Stimulated activated CD4-positive, alpha-beta T cell treated with anti-CD3 and anti-CD28 coated beads, Interleukin-1b, Interleukin-23, amount 100 ng/mL, for 1 hour (primary cell): ENCODE measurements at places on chromosomes 6 and 20.

GRCh38 chr20:14757728-14758127 lies 420.3 kb upstream of the FLRT3 start:
- no peak for DNase-seq

DNA sequence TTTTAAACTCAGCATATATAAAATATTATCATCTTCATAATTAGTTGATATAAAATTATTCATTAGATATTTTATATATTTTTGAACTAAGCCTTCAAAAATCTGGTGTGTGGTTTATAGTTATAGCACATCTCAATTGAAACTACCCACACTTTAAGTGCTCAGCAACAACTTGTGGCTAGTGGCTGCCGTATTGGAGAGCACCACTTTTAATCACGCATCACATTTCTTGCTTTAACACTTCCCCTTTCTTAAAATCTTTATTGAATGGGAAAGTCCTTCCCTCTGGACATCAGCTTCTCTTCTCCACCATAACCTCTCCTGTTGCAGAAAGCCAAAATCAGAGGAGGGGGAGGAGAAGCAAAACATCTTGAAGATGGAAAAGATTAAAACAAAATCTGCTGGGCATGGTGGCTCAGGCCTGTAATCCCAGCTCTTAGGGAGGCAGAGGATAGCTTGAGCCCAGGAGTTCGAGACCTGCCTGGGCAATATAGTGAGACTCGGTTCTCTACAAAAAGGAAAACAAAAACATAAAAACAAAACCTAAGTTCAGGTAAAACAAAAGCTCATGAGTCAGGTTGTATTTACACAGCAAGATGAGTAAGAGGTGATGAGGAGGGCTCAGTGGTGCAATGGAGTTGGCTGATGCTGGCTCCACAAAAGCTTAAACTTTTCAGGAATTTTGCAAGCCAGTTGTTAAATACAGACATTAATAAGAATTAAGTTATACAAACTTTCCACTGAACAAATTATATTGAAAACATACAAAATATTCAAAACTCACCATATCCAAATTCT lies 237.0 kb upstream of the SUPT3H start:
- no peak for DNase-seq

- no peak for DNase-seq
Measured at GRCh38 chr6:127342296-127342945, 988 bp downstream of the ECHDC1 start.

DNA sequence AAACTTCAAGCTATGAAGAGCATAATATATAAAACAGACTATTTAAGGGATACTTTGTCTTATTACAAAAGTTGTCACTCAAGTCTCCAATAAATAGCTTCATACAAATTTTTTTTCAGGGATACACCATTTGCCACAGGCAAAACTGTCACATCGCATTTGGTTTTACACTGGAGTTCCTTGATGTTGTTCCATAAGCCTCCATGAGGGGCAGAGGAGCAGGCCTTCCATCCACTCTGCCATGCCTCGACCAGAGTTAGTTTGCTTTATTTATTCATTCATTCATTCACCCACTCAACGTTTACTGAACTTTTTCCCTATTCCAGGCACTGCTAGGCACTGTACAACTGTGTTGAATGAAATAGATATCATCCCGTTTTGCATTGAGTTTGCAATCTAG lies 246.6 kb downstream of the PHF3 start:
- no peak for DNase-seq

GRCh38 chr6:80163754-80164187 lies 57.3 kb downstream of the BCKDHB start:
- no peak for DNase-seq

DNA sequence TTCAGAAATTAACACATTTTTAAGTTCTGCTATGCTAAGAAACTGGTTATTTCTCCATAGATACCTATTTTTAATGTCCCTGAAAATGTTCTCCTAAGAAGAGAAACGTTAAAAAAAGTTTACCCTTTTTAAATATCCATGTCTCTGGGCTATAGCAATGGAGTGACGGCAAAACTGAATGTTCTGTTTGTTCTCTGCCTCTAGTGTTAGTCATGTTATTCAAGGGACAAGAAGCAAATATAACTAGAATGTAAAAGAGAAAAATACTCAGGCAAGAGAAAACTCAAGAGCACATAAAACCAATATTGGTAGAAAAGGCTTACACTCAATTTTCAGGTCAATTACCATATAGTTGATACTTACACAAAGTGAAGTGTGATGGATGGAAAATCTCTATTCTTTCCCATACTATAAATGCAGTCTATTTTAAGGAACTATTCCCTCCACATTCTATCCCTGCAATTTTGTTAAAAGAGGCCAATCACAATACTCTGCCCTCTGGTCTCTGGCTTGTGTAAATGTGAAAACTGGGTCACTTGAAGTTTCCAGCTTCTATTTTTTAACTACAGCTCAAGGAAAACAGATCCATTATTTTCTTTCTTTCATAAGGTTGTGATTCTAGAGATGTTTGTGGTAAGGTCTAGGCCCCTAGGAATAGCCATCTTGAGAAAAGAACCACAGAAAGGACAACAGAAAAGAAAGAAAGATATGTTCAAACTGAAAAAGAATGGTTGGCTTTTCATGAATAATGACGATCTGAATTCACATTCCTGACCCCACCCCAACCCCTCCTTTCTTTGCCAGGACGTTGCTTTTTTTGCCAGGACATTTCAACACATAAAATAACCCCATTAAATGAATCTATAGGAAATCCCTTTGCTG lies 200.3 kb upstream of the FAM83B start:
- DNase-seq = no peak

DNA sequence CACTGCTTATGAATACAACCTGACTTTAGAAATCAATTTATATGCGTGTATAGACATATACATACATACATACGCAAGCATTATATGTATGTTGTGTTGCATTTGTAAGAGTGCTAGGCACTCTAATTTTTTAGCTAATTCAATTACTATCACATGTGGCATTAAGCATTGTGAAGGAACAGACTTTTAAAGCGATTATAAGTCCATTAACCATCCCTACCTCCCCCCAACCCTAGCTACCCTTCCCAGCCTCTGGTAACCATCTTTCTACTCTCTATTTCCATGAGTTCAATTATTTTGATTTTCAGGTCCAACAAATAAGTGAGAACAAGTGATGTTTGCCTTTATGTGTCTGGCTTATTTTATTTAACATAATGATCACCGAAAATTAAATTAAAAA lies 453.8 kb downstream of the DOK5 start:
- no peak for DNase-seq

- no peak for DNase-seq
Measured at GRCh38 chr6:105600336-105601260, 197.7 kb upstream of the PREP start.

GRCh38 chr6:21469213-21469612 lies 124.3 kb upstream of the SOX4 start:
- no peak for DNase-seq

DNA sequence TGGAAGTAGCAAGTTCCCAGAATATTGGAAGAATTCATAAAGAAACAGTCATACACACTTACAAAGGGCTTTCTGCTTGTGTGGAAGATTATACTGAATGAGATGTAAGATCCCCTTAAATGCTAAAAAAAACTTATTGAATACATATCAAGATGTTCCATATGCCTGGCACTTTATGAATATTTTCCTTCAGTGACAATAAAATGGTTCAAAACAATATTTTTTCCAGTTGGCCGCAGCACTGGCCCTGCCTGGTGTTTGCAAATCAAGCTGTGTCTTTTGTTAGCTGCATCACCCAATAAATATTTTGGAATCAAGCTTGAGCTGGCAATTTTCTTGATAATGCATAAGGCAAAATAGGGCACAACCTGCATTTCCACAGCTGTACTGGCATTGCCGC lies 51.2 kb downstream of the CFAP61 start:
- DNase-seq = no peak

DNA sequence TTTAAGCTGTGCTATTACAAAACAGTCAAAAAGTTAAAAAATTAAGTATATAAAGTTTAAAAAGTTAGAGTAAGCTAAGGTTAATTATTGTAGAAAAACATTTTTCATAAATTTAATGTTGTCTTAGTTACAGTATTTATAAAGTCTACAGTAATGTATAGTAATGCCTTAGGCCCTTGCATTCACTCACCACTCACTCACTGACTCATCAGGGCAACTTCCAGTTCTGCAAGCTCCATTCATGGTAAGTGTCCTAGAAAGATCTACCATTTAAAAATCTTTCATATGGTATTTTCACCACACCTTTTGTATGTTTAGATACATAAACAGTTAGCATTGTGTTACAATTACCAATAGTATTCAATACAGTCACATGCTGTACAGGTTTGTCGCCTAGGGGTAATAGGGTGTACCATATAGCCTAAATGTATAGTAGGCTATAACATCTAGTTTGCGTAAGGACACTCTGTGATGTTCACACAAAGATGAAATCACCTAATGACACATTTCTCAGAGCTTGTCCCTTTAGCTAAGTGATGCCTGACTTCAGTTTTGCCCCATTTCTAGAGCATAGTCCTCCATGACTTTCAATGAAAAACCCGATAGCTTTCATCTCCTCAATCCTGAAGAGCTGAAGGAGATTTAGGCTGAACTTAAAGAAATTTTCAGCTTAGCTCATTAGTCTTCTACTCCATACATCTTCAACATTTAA lies 14.9 kb upstream of the HLA-DRA start:
- DNase-seq = no peak

DNA sequence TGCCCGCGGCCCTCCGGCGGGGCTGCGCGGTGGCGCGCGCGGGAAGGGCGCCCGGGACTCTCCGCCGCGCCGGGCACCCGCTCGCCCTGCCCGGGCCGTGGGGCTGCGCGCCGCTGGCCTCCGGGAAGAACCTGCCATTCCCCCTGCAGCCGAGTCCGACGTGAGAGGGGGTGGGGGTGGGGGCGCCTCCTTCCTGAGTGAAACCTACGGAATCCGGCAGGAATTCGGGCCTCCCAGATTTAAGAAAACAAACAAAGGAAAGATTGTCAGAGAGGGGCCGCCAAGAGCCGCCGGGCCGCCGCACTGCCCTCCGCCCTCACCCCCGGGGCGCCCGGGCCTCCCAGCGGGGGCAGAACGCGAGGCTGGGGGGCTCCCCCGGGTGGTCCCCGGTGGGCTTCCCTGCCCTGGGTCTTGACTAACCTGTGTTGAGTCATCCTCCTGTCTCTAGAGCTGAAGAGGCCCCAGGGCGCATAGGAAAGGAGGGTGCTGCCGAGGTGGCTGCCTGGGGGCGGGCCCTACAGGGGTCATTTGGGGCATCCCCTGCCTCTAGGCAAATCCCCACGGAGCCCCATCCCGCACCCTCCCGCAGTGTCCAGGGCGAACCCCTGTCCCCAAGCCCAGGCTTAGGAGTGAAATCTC lies 42.2 kb upstream of the FOXP4 start:
- DNase-seq = no peak

DNA sequence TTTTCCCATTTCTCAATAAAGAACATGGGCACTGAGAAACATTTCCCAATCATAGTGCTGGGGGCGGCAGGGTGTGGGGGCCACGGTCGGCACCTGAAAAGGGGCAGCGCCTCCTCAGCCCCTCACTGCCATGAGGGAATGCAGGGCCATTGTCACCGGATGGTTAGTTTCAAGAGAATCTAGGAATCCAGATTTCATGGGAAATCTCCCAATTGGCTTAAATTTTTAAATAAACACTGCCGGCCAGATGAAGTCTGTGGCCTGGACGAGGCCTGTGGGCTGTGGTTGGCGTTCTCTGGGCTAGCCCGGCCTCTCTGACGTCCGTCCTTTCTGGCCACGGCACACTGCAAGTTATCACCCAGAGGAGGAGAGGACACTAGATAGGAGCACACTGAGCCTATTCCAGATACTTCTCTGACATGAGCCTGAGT lies 25.6 kb downstream of the MANBAL start:
- no peak for DNase-seq

DNA sequence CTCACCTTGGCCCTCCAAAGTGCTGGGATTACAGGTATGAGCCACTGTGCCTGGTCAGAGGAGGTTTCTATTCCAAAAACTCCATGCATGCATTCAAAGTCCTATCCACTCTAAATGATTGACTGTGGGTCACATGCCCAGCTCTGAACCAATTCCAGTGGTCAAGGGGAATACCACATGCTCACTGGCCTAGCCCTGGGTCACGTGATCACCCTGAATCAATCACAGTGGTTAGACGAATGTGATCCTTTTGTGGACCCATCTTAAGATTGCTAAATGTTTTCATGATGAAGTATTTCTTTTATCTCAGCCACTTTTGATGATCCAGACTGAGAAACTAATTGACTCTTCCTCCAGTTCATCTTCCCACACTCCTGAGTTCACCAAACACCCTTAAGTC lies 475.8 kb downstream of the PREX1 start:
- DNase-seq = no peak

- DNase-seq = no peak
Measured at GRCh38 chr6:31702405-31702818, 712 bp downstream of the ABHD16A start.

- no peak for DNase-seq
Measured at GRCh38 chr6:40353967-40354452, 233.2 kb downstream of the LRFN2 start.

- DNase-seq = no peak
Measured at GRCh38 chr6:38370653-38371601, 268.8 kb downstream of the BTBD9 start.

DNA sequence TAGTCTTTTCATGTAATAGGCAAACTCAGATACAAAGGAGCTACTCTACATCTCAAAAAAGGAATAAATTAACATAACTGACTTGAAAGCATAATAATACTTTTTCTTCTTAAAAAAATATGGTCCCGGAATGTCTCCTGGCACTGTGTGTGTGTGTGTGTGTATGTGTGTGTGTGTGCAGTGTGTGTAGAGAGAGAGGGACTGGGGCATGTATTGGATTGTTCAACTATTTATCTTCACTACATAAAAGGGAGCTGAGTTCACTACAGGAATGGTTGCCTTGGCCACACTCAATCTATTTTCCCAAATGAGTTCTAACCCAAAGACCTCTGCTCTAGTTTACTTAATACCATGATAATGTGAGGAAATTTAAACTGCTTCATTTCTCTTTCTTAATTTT lies 51.1 kb downstream of the B3GAT2 start:
- no peak for DNase-seq

DNA sequence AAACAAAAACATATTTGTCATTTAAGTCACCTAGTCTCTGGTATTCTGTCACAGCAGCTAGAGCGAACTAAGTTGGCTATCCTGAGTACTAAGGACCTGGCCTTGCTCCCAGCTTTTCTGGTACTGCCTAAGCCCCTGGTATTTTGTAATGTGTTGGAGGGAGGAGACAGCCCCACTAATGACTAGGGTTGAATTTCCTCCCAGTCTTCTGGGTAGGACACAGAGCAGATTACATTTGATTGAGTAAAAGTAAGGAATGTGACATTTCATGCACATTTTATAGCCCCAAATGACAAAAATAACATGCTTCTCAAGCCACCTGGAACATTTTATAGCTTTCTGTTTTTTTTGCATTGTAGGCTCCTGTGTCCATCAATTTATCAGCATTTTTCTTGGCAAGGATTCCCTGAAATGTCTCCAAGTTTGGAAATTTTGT lies 47.9 kb upstream of the DDR1 start:
- no peak for DNase-seq

- DNase-seq = no peak
Measured at GRCh38 chr6:144624246-144624645, 339.1 kb downstream of the UTRN start.

- no peak for DNase-seq
Measured at GRCh38 chr6:155187994-155188706, 75.7 kb upstream of the CLDN20 start.

- DNase-seq = no peak
Measured at GRCh38 chr6:109081516-109082187, 13.0 kb downstream of the SESN1 start.
